ENCODE measurements at places on chromosomes 6 and 20.

DNA sequence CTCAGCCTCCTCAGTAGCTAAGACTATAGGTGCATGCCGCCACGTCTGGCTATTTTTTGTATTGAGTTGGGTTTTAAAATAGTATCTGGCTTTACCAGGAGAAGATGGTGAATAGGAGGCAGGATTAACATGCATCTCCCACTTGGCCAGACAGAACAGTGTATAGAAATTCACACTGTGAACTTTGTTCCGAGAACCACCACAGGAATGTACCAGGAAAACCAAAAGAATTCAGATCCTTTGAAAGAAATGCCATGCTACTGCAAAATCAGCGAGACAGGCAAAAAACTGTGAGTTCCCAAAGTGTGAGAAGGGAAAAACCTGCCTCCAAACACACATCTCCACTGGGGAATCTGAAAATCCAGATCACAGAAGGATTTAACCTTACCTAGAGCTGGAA is 327.6 kb downstream of the NKAIN2 start:
- no peak for DNase-seq

DNA sequence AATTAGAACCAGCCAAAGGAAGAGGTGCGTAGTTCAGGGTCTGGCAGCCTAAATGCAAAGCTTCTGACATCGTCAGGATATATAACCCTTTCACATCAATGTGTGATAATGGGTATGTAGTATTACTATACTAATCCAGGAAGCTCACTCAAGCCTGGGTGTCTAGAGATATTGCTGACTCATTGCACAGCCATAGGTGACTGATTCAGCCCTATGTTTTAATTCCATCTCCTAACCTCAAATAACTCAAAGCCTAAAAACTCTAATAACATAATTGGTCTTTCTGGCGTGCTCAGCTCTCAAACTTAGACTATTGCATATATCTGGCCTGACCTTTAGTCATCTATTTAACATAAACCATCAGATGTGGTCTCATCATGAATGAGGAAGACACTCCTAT is 658.4 kb downstream of the TBC1D32 start:
- no peak for DNase-seq

DNA sequence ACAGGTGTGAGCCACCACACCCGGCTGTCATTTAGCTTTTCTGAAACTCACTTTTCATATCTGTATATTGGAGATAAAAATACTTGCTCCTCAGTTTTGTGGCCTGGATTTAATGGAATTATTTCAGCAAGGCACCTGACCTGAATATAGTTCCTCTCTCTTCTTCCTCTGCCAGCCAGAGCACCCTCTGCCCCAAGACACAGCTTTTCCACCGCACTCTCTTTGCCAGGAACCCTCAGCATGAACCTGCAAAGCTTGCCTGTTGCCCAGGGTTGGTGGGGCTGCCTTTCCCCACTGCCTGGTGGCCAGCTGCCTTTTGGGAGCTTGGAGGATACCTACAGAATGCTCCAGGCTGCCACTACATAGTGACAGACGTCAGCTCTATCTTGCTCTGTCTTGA is 3.1 kb downstream of the GTSF1L start:
- DNase-seq = no peak

DNA sequence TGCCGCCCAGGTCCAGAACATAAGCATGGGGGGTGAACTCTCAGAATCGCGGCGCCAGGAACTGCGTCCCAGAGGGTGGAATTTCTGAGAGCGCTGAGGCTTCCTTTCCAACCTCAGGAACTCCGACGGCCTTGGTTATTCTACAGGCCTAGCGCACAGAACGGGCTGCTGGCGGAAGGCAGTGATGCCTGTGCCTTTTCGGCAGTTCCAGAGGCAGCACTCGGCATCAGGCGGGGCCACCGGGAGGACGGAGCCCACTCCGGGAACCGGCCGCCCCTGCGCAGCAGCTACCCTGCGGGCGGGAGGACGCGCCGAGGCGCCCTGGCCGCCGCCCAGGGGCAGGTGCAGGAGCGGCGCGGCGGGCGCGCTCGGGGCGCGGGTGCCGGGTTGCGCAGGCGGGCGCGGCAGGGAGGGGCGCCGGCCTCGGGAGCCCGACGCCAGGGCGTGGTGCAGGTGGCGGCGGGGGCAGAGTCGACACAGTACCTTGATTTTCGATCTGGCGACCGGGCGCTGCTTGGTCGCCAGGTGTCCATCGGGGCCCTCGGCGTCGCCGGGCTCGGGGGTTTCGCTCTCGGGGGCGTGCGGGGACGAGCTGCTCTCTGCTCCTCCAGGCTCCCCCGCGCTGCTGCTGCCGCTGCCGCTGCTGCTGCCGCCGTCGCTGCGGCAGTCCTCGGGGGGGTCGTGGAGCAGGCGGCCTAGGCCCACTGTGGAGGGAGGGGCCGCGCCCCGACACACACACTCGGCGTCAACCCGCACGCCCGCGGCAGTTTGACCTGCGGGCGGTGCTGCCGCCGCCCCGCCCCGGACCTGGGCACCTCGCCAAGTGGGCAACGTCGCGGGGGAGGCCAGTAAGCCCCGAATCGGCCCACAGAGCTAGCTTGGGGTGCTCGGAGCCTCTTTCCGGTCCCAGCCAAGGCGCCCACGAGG is 1.3 kb downstream of the OVOL2 start:
- no peak for DNase-seq

DNA sequence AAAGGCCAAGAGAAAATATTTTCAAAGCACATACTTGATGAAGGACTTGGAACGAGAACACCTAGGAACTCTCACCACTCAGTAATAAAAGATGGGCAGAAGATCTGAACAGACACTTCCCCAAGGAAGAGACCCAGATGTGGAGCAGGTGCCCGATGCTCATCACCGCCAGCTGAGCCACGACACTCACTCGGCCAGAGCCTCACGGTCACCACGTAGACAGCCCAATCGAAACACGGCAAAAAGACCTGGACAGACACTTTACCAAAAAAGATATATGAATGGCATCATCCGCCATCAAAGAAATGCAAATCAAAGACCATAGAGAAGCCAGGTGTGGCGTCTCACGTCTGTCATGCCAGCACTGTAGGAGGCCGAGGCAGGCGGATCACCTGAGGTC is 41.6 kb downstream of the SLC2A4RG start:
- DNase-seq = no peak

- peak; percentile 27 for DNase-seq
These were observed 4.1 kb upstream of the TBC1D32 start for GRCh38 chr6:121338366-121338765.

- DNase-seq = peak; percentile 42
These were observed 888.8 kb downstream of the QKI start for GRCh38 chr6:164303102-164303964.

GRCh38 chr6:134287859-134288537 is 29.9 kb downstream of the SGK1 start:
- DNase-seq = no peak

- no peak for DNase-seq
These were observed 27.1 kb downstream of the SPACA1 start for GRCh38 chr6:88074791-88075190.

DNA sequence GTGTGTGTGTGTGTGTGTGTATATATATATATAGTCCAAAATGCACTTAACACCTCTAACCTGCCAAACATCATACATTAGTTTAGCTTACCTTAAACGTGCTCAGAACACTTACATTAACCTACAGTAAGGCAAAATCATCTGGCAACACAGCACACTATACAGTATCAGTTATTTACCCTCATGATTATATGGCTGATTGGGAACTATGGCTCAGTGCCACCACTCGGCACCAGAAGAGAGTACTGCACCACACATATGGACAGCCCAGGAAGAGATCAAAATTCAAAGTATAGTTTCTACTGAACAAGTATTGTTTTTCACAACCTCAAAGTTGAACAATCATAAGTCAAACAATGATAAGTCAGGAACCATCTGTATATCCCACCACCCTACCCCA is 59.8 kb downstream of the FAXC start:
- DNase-seq = no peak

GRCh38 chr20:59160389-59161115 is 3.1 kb upstream of the ZNF831 start:
- no peak for DNase-seq

DNA sequence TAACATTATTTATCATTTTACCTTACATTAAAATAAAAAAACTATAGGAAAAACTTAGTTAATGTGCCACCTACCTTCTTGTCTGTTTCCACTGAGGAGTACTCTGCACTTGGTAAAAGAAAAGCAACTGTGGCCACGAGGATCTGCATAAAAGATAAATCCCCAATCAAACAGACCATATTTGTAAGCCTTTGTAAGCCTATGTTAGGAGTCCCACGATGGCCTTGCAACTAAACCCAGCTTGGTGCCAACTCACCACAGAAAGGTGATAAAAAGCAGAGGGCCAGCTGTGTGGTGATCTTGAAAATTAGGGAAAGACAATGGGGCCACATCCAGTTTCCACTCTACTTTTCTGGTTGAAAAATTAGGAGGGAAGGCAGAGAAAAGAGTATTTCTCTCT is 156.9 kb downstream of the INSM1 start:
- DNase-seq = no peak

GRCh38 chr6:125356884-125357283 is 55.1 kb upstream of the HDDC2 start:
- DNase-seq = no peak

DNA sequence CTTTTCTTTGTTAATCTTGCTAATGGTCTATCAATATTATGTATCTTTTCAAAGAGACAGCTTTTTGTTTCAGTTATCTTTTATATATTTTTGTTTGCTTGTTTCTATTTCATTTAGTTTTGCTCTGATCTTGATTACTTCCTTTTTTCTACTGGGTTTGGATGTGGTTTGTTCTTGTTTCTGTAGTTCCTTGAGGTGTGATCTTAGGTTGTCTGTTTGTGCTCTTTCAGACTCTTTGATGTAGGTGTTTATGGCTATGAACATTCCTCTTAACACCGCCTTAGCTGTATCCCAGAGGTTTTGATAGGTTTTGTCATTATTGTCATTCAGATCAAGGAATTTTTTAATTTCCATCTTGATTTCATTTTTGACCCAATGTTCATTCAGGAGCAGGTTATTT is 26.8 kb upstream of the TNFAIP3 start:
- DNase-seq = no peak

DNA sequence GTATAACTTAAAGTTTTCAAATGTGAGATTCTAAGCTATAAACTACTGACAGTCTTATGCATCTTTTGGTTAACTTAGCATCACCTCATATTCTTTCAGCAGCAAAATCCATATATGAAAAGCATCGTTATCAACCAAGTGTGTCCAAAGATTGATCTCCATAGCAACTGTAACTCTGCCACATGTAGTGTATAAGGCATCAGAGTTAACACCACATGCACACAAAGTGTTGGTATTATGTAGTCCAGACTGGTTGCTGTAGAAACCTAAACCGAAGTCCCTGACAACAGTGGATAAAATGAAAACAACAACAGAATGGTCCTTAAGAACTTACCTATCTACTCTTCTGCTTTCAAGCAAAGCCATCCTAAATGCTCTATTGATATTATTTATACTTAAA is 39.6 kb downstream of the PDSS2 start:
- peak; percentile 4 for DNase-seq

GRCh38 chr6:45772886-45773495 is 242.7 kb downstream of the CLIC5 start:
- no peak for DNase-seq

DNA sequence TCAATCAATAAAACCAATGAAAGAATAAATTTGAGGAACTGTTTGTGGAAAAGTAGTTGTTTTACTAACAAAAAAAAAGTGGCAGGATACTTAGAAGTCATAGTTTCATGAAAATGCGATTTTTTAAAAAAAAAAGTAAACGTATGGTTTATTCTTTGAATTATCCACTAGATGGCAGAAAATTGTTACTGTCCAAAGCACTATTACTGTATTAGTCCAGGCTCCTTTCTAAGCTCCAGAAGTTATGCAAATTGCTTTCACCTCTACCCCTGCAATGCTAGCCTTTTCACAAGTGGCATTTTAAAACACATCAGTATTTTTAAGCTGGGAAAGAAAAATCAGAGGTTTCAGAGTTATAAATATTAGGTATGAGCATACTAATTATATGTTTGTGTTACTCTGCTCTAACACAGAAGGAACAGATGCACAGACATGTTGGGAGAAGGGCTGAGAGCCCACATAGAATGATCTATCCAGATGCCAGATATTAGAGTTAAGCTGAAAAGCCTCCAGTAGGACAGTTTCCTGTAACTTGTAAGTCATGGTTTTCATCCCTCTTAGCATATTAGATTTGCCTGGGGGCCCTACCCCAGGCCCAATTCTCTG is 63.9 kb downstream of the FHL5 start:
- no peak for DNase-seq

GRCh38 chr6:14524319-14524718 is 406.7 kb downstream of the CD83 start:
- DNase-seq = peak; percentile 45

DNA sequence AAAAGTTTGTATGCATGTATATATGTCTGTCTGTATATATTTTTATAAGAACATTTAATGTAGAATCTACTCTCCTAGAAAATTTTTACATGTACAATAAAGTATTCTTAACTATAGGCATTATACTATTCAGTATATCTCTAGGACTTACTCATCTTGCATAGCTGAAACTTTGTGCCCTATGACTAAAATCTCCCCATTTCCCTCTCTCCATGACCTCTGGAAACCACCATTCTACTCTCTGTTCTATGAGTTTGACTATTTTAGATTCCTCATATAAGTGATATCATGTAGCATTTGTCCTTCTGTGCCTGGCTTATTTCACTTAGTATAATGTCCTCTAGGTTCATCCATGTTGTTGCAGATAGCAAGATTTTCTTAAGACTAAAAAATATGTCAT is 205.1 kb upstream of the SMLR1 start:
- DNase-seq = no peak

DNA sequence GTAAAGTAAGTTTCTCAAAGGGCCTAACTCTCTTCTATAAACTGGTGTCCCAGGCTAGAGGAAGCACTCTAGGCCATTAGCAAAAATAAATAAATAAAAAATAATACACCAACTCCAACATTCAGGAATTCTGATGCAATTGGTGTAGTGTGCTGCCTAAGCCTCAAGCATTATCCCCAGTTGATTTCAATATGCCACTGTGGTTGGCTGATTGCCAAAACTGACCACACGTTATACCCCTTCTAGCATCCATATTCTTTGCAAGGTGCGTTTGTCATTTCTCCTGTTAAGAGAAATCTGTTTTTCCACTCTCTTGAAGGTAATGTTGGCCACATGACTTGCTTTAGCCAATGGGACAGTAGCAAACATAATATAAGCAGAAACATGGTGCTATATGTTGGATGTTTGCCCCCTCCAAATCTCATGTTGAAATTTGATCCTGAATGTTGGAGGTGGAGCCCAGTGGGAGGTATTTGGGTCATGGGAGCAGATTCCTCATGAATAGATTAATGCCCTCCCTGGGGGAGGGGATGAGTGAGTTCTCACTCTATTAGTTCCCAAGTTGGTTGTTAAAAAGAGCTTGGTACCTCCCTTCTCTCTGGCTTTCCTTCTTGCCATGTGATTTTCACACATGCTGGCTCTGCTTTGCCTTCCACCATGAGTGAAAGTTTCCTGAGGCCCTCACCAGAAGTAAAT is 71.9 kb upstream of the PLCB4 start:
- DNase-seq = no peak

GRCh38 chr6:134477991-134478635 is 160.2 kb upstream of the SGK1 start:
- no peak for DNase-seq

All from muscle of arm (tissue), 14 donors.